ENCODE measurements at places on chromosomes 7 and 10.
A peak's percentile ranks its signal among the peaks of the same experiment; 100 is the strongest.

GRCh38 chr10:2772816-2773631 is 294.3 kb upstream of the PFKP start:
- DNase-seq = no peak

DNA sequence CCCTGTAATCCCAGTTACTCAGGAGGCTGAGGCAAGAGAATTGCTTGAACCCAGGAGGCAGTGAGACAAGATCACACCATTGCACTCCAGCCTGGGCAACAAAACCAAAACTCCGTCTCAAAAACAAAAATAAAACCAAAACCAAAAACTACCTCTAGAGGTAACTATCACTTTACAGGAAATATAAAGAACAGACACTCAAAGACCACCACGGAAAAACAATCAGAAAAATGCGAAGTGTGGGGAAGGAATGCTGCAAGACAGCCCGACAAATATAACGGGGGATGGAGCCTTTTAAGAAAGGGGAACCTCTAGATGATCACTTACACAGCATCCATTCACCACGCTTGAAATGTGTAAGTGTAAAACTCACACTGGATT is 4.3 kb downstream of the HNRNPF start:
- no peak for DNase-seq

DNA sequence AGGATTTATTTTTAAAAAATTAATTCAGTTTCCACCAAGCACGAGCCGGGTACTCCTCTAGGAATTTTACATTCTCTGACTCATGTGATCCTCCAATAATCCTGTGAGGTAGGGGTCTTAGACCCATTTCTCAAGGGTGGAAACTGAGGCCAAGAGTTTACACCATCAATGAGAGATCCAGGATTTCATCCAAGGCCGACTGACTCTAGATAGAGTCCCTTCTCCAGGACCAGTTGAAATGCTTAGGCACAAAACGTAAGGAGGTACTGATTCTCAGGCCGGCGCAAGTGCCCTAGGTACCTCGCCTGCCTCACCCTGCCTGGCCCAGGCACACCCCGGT is 95.7 kb upstream of the DUSP5 start:
- DNase-seq = no peak

DNA sequence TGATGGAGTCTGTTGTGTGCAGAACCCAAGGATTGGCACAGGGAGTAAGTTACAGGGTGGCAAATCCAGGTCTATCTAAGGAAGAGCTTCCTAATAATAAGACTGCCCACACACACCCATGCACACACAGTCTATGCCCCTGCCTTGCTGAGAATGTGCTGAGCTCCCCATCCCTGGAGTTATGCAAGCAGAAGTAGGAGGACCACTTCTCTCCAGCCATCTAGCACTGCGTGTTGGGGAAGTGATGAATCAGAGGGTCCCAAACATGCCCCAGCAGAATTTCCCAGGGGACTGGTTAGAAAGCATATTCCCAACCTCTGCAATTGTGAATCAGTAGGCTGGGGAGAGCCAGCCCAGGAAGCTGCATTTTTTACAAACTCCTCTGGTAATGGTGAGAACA is 117.2 kb downstream of the CDH23 start:
- DNase-seq = no peak

DNA sequence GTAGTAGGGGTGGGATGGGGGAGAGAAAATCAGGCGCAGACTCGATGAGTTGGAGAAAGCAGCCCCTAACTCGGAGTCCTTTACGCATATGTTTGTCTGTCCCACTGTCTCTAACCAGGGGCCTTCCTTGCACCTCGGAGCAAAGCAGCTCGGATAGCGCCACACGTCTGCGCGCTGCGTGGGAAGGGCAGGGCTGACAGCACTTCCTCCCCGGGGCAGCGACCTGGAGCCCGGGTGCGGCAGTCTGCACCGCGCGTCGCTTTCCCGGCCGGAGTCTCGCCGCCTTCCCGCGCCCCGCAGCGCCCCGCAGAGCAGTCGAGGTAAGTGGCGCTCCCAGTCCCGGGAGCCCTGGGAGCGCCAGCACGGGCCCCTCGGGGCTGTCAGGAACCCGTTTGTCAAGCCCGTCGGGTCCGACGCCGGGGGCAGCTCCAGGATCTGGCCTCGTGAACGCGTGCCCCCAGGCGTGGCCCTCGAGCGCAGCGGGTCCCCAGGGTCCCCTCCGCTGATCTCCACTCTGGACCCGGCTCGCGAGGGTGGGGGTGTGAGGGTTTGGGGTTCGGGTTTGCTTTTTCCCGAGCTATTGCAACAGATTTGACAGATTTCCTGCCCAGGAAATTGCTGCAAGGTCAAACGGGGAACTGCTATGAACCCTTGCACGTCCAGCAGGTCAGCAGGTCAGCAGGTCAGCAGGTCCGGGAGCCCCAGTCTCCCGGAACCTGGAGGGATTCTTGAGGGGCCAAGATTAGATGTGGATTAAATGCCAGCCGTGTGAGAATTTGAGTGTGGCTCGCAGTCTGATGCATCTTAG is 597 bp downstream of the APBB1IP start:
- DNase-seq = peak; percentile 54

DNA sequence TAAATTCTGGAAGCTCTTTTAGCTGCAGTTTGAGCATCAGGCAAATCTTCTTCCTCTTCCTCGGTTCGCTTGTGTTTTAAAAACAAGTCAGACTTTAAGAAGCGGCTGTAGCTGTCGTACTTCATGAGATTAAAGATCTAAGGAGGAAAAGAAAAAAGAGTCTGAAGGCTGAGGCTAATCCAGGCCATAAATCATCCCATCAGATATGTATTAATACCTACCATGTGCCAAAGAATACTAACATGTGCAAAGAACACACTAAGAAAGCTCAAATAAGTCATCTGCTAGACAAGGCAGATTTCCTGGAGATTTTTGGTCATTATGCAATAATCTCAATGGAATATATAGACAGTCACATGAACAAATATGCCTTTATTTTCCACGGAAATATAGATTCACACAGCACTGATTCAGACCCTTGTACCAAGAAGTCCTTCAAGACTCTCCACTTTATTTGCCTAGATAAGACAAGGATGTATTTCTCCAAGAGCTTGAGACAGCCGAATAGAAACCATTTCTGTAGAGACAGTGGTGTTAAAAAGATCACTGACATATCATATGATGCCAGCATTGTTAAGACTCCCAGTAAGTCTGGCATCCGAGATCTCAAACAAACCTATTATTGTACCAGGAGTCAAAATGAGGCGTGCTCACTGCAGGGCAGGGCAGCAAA is 42.3 kb downstream of the RGS10 start:
- no peak for DNase-seq

GRCh38 chr10:120580918-120581895 is 124.2 kb downstream of the PLPP4 start:
- no peak for DNase-seq

- no peak for DNase-seq
These were observed 14.8 kb downstream of the NACAD start for GRCh38 chr7:45073786-45074527.

GRCh38 chr10:370449-370825 is 235.2 kb downstream of the ZMYND11 start:
- no peak for DNase-seq

- DNase-seq = no peak
These were observed 1.8 kb downstream of the PARP12 start for GRCh38 chr7:140060788-140061606.

GRCh38 chr7:36851382-36851781 is 127.1 kb upstream of the AOAH start:
- DNase-seq = no peak

All from stimulated activated CD4-positive, alpha-beta T cell treated with anti-CD3 and anti-CD28 coated beads, TNF-alpha, amount 100 ng/mL, for 24 hours (primary cell).